Stimulated activated CD4-positive, alpha-beta T cell treated with anti-CD3 and anti-CD28 coated beads, Interleukin-1b, Interleukin-23, amount 100 ng/mL, for 1 hour (primary cell): ENCODE measurements at places on chromosomes 6 and 20.

DNA sequence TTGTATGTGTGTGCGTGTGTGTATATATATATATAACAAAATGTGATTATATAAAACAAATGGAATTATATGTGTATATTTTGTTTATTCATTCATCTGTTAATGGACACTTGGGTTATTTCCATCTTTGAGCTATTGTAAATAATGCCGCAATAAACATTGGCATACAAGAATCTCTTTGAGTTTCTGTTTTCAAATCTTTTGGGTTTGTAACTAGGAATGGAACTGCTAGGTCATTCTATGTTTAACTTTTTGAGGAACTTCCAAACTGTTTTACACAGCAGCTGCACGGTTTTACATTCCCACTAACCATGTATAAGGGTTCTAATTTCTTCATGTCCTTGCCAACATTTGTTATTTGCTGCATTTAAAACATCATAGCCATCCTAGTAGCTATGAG lies 39.9 kb upstream of the TGM2 start:
- no peak for DNase-seq

GRCh38 chr6:116764961-116765841 lies at the start of gene FAM162B:
TSS of gene FAM162B (minus strand) at chr6:116765719. CDS start at chr6:116765576, 143 bp downstream.
- no peak for DNase-seq

- DNase-seq: no peak
Observed at GRCh38 chr20:49603209-49603627, 35.3 kb upstream of the PTGIS start.

- DNase-seq: no peak
Observed at GRCh38 chr6:38498805-38499445, 140.8 kb downstream of the BTBD9 start.

- no peak for DNase-seq
Observed at GRCh38 chr6:127195833-127196232, 70.8 kb upstream of the RNF146 start.

DNA sequence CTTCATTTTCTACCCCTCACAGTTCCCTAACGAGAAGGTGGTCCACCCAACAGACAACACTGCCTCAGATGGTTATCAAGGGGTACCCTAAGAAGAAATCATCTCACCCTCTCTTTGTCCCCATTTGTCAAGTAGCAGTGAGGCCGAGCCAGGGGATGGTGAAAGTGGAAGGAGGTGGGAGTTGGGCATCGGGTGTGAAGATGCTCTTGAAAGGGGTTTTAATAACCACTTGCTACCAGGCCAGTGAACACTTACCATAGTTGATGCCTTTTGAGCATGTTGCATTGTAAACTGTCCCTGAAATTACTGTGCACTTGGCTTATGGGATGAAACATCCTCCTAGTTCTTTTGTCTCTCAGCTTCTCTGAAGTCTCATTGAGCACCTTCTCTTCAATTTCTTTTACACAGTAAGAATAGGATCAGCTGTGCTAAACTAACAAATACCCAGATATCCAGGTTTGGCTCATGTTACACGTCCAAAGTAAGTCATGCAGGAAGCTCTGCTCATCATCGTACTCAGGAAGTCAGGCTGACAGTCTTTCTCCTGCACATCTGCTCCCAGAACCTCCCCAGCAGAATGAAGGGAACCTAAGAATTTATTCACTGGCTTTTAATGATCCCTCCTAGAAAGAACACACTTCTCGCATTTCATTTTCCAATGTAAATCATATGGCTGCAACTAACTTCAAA lies 13.3 kb downstream of the HLA-DPB1 start:
- DNase-seq: no peak

DNA sequence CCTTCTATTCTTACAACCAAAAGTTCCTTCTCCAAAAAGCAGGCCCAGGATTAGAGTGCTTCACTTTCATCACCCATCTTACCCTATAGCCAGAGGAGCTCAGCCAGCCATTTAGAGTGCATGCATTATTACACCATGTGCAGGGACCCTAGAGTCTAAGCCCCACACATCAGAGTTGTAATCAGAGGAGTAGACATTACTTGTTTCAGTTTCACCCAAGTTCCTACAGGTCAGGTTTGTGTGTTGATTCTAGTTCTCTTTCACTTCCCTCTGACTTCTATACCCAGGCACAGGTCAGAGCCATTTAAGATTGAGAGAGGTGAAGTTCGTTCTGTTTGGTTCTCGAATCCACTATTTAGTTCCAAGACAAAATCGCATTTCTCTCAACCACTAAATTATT lies 16.3 kb upstream of the ARFGEF3 start:
- DNase-seq: no peak

DNA sequence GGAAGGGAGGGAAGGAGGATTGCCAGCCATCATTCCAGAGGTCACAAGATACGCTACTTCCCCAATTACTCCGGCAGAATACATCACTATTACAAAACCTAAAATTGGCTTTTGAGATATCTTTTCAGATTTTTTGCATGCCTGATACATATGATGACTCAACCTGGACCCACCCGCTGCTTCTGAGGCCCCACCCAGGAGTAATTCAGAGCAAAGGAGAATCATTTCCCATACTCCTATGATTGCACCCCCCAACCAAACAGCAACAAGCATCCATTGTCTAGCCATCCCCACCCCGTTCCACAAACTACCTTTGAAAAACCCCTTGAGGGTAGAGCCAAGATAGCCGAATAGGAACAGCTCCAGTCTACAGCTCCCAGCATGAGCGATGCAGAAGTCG lies 163.5 kb upstream of the GJE1 start:
- DNase-seq: no peak

DNA sequence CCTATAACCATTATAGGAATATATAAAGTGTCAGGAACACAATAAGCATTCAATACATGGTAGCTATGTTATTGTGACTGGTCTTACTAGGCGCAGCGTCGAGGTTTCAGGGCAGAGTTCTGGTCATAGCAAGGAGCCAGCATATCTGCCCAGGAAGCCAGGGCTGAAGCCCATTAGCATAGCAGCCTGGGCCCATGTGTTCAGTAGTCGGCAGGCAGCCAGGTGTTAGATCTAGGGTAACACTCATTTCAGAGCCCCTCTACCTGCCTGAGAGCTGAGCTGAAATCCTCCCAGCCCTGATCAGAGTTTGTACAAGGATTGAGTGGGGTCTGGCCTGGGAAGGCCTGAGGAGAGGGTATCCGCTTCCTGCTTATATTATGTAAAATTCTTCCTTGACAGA lies 32.1 kb downstream of the C20orf173 start:
- no peak for DNase-seq

- DNase-seq: no peak
Observed at GRCh38 chr6:6220718-6221117, 99.7 kb downstream of the F13A1 start.

- DNase-seq: no peak
Observed at GRCh38 chr20:58630063-58630462, 21.0 kb upstream of the STX16 start.

GRCh38 chr20:25272223-25273000 lies 24.5 kb downstream of the PYGB start:
- no peak for DNase-seq

DNA sequence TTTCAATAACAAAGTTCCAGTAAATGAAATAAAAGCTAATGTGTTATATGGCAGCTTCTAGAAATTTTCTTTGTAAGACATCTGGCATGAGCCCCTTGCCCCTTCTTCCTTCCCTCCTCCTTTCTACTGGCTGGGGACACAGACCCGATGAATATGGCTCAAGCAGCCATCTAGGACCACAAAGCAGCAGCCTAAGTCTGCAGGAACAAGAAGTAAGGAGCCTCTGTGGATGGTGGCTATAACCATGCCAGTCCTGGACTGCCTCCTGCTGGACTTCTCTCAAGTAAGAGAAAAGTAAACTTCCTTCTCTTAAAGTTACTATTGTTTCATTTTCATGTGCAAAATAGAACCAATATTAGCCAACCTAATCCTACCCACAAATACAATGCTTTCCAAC lies 114.9 kb upstream of the DST start:
- DNase-seq: no peak

DNA sequence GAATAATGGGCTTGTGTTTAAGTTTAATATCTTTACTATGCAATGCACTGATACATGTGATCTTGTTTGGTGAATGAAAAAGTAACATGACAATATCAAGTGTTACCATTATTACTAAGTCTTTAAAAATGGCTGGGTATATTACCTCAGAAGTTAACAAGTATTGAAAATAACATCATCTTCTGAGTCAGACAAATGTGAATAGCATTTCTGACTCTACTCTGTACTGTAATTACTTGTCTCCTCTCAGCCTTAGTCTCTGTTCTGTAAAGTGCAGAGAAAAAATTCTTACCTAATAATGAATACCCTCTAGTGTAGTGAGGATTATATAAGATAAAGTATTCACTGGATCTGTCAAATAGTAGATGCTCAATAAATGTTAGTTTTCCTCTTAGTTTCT lies 47.0 kb upstream of the GCLC start:
- DNase-seq: no peak

DNA sequence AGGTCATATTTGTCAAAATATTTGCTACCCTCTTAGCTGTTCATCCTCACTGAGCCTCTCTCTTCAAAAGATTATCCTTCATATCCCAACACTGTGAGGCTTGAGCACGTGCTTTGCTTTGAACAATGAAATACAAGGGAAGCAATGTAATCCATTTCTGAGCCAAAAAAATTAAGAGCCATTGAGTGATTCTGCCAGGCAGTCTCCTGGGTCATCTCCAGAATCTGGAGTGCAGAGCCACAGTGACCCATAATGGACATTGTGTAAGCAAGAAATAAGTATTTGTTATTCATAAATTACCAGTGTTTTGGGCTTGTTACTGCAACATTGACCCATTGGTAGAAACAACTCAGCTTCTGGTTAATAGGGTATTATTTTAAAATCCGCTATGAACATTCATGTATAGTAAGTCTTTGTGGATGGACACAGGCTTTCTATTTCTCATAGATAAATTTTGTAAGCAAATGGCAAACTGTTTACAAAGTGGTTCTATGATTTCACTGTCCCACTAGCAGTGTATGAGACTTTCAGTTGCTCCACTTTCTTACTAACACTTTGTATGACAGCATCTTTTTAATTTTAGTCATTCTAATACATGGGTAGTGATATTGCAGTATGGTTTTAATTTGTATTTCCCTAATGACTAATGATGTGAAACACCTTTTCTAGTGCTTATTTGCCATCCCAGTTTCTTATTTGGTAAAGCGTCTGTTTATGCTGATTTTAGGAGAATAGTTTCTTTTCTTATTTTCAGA lies 358.2 kb downstream of the PLCB1 start:
- DNase-seq: no peak

DNA sequence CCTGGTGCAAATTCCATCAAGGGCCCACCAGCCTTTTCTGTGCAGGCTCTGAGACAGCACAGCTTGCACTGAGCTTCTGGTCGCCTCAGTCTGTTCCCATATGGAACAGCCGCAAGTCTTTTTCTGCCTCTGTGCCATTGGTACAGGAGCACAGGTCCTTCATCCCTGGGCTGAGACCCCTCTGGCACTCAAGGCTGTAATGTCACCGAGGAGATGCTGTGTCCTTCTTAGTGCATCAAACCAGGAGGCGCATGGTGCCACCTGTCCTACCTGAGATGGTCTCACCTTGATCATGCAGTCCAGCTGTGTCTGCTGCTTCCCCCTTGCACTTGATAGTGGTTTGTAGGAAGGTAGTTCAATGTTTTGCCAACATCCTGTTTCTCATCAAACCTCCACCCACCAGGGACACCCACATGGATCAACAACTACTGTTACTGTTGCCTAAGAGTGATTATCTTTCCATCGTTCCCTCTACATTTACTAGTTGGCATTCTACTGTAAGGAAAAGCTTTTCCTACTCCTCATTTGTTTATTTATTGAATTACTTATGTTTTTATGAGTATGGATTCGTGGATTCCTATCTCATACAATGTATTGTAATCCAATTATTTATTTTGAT lies 29.0 kb downstream of the FAM50B start:
- no peak for DNase-seq

GRCh38 chr6:7234547-7234946 lies 78.5 kb downstream of the SSR1 start:
- DNase-seq: no peak

DNA sequence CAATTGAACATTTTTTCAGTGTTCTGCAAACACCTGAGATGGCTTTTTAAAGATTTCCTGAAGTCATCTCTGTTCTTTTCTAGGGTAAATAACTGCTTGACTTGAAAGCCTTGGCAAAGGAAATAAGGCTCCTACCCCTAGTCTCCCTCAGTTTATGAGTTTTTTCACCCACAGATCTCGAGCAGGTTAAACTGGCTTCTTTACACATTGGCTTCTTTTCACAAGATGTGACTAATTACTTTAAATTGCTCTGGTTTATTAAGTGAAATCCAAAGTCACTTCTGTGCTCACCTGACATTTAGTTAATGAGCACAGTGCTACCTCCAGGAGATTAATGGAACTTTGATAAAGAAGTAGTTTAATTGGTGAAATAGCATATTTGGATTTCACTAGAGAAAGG lies 33.2 kb downstream of the SOX4 start:
- no peak for DNase-seq

GRCh38 chr20:59787538-59787890 lies 145.9 kb downstream of the SYCP2 start:
- DNase-seq: no peak

- no peak for DNase-seq
Observed at GRCh38 chr20:33926425-33926824, 67.3 kb upstream of the RALY start.

- DNase-seq: no peak
Observed at GRCh38 chr6:121285041-121285440, 49.2 kb downstream of the TBC1D32 start.

DNA sequence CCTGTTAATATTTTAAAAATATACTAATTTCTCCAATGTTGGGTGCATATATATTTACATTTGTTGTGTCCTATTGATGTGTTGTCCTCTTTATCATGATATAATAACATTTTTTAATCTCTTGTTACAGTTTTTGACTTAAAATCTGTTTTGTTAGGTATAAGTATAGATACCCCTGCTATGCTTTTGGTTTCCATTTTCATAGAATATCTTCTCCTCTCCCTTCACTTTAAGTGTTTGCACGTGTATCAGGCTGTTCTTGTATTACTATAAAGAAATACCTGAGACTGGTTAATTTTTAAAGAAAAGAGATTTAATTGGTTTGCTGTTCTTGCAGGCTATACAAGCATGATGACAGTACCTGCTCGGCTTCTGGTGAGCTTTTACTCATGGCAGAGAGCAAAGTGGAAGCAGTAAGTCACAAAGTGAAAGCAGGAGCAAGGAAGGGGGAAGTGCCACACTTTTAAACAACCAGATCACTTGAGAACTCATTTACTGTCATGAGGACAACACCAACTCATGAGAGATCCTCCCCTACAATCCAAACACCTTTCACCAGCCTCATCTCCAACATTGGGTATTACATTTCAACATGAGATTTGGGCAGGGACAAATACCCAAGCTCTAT lies 340.5 kb upstream of the SYNCRIP start:
- no peak for DNase-seq

- DNase-seq: no peak
Observed at GRCh38 chr20:34755367-34755766, 51.2 kb downstream of the TP53INP2 start.

- no peak for DNase-seq
Observed at GRCh38 chr6:42715871-42716270, 6.5 kb downstream of the PRPH2 start.

DNA sequence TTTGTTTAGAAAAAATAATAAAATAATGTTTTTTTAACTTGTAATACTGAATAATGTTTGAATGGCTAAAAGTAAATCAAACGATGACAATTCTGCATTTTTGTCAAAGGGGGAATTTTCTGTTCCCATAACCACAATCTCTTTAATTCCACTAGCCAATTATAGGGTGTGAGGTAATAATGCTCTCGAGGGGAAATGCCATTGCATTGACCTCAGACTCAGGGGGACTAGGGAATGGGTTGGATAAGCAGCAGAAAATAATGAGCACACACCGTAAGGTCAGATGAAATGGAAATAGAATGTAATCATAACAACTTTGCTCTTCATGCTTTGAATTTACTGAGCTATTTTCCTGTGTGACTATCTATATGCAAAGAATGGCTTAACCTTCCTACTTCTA lies 584.7 kb downstream of the RFPL4B start:
- DNase-seq: no peak
